ENCODE measurements at places on chromosomes 3 and 15.

GRCh38 chr3:35707904-35708303, 68.6 kb downstream of the ARPP21 start:
- no peak for DNase-seq

DNA sequence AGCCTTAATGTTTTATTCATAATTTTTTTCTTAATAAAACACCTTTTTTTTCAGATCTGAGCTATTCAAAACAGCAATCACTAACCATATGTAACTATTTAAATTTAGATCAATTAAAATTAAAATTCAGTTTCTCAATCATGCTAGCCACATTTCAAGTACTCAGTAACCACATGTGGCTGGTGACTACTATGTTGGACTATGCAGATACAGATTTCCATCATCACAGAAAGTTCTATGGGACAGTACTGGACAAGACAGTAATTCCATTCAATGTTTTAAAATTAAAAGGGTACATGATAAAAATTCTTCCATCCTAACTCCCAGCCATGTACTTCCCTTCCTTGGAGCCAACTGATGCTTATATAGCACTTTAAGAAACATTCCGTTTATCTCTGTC, 119.3 kb downstream of the GLDN start:
- no peak for DNase-seq

DNA sequence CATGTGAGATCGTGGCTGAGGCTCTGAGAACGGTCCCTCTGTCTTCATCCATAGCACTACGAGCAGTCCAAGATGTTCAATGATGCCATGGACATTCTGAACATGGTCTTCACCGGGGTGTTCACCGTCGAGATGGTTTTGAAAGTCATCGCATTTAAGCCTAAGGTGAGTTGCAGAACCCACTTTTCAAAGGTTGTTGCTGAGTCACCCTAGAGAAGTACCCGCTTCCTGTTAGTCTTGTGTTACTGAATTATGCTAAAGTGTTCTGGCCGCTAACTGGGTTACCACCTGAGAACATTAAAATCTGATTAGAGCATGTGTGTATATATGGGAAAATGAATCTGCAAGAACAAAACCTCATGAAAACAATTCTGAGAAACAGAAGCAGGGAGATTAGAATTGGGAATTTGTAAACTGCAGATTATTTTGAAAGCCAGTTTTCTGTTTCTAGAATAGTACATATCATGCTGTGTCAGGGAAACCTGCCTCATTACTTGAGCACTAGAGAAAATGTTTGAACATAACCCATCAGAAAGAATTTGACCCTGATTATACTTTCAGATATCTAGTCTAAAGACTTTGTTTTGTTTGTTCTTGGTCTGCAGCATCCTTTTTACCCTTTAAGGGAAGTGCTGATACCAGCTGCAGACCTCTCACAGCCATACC, 92.6 kb downstream of the CHDH start:
- peak; percentile 19 for DNase-seq

- peak; percentile 48 for DNase-seq
Observed at GRCh38 chr3:194396859-194397756, 2.0 kb downstream of the GP5 start.

- DNase-seq, result no peak
Observed at GRCh38 chr15:82950295-82950694, 2.2 kb downstream of the HOMER2 start.

Data from CD8-positive, alpha-beta T cell (primary cell).